Stimulated activated CD8-positive, alpha-beta memory T cell treated with anti-CD3 and anti-CD28 coated beads, Interleukin-4, amount 100 ng/mL, for 1 hour (primary cell): ENCODE measurements at places on chromosomes 11 and 22.

GRCh38 chr11:113673550-113674396, 32.3 kb downstream of the TMPRSS5 start:
- DNase-seq: no peak

DNA sequence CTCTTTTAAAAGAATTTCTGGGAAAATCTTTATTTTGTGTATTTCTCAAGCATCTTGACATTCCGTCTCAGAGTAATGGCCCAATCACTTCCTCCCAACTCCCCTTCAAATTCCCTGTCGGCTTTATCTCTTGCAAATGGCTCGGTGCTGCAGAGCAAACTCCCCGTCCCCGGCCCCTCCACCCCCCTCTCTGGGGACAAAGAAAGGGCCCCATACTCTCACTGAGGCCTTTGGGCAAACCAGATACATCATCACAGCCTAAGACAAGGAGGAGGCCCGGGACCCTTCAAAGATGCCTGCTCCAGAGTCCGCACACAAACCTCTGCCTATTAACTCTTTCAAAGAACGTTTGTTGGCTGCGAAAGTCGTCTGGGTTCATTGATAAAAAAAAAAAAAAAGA, 3.9 kb upstream of the SMIM38 start:
- no peak for DNase-seq

DNA sequence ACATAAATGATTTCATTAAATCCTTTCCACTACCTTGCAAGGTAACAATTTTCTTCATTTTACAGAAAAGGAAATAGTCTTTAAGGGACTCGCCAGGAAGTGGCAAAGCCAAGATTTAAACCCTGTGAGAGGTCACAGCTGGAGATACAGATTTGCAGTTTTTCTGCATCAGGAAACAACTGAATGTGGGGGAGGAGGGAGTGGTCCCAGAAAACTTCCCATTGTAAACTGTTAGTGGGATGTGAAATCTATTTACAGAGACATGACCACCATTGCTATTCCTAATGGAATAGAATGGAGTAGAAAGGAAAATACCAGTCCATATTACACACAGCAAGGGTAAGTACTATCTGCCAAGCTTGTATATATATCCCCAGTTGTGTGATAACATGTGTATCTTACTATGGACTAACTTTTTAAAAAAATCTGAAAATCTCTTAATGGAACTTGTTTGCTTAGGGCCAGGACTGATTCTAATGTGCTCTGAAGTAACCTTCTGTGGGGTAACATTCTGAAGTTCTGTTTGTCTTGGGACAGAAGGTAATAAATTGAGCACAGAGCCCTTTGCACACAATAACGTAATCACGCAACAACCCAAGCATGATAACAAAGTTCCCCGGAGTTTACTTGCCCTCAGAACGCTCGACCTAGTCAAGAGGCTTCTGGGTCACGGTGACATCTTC, 10.9 kb upstream of the TSKU start:
- DNase-seq: no peak

DNA sequence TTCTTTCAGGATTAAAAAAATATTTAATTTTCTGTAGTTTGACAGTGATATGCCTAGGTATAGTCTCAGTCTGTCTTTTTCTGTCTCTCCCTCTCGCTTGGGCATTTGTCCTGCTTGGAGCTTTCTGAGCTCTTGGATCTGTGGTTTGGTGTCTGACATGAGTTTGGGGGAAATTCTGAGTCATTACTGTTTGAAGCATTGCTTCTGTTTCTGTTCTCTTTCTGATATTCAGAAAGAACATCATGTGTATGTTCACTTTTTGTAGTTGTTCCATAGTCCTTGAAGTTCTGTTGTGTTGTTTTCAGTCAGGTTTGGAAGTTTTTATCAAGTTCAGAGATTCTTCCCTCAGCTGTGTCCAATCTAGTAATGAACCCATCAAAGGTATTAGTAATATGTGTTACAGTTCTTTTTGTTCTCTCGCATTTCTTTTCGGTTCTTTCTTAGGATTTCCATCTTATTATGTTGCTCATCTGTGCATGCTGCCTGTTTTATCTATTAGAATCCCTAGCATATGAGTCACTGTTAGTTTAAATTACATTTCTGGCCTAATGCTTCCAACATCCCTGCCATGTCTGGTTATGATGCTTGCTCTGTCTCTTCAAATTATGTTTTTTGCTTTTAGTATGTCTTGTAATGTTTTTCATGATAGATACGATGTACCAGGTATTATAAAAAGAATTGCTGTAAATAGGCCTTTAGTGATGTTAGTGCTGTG, 48.4 kb downstream of the DDX10 start:
- no peak for DNase-seq

DNA sequence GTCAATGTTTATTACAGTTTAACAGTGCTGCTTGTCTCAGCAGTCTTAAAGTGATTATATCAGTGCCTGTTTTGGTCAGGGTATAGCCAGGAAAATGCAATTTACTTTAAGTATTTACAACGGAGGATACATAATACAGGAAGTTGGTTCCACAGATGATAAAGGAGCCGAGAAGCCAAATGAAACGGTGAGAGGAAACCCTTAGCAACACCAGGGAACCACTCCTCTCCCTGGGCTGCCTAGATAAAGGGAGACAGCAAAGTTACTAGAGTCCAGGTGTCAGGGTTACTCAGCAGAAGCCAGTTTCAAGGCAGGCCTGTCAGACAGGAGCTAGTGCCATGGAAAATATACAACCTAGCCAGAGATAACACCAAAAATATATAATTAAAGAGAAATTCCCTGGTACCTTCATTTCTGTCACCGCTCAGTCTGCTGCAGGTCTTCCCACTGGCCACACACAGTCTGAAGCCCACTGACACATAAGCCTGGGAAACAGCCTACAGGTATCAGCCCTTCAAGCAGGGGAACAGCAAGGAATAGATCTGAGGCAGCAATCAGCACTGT, 55.5 kb downstream of the FAM76B start:
- no peak for DNase-seq

DNA sequence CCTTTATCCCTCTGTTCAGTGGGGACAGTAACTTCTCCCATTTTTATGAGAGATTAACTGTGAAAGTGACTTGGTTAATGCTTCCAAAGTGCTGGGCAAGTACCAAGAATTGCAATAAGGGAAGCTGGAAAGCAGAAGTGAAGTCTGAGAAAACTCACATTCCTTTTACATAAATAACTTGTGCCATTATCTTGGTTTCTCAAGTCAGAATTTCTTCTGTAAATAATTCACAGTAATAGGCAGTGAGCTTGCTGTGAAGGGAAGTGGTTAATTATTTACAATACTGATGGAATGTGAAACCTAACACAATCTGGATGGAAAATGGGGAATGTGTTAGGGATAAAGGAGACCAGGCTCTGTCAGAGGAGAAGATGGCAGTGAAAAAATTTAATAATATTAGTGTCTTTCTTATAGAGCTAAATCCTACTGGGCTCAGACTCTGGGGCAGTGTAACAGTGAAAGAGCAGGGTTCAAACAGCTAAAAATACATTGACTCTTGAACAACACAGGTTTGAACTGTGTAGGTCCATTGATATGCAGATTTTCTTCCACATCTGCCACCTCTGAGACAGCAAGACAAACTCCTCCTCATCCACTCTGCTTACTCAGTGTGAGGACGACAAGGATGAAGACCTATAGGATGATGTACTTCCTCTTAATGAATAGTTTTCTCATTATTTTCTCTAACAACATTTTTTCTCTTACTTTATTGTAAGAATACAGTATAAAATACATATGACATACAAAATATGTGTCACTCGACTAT, 251.5 kb upstream of the ISX start:
- no peak for DNase-seq

DNA sequence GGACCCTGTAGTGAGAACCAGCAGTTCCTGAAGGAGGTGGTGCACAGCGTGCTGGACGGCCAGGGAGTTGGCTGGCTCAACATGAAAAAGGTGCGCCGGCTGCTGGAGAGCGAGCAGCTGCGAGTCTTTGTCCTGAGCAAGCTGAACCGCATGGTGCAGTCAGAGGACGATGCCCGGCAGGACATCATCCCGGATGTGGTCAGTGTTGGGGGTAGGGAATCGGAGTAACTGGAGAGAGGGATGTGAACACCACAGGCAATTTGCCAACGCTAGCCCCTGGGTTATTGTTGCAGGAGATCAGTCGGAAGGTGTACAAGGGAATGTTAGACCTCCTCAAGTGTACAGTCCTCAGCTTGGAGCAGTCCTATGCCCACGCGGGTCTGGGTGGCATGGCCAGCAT, 19.9 kb downstream of the MADD start:
- no peak for DNase-seq

DNA sequence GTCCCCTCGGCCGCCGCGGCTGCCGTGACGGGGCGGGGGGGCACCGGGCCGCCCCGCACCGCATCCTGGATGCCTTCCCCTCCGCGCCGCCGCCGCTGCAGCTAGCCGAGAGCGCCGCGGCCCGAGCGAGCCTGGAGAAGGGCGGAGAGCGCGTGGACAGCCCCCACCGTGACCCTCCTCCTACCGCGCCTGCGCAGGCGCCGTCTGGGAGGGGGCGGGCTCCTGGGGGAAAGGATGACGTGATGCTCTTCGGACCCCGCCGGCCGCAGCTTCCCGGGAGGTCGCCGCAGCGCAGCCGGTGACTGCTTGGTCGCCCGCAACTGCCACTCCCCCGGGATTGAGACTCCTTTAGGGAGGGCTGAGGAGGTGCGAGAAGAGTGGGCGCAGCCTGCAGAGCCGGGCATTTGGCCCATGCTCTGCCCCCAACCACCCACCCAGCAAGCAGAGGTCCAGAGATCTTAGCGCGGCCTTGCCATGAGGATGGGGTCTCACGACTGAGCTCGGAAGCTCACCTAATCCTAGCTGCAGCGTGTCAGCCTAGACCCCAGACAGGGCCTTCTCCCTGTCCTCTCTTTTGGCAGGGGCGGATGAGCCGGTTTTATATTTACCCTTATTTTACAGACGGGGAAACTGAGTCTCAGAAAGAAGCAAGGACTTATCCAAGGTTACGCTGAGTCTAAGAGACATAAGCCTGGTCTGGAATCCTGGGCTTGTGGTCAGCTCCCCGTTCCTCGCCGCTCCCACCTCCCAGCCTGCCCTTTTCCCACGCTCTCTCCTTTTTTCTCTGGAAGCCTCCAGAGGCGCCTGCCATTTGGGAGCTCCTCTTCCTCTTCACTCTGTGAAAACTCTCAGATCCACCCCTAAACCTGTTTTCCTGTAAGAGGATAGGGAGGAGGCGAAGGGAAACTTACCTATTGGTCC, at the start of gene DENND5A:
TSS of gene DENND5A (minus strand) at position 140 of the 921 bp plus-strand sequence. CDS start 281 bp downstream, outside the sequence.
- no peak for DNase-seq

DNA sequence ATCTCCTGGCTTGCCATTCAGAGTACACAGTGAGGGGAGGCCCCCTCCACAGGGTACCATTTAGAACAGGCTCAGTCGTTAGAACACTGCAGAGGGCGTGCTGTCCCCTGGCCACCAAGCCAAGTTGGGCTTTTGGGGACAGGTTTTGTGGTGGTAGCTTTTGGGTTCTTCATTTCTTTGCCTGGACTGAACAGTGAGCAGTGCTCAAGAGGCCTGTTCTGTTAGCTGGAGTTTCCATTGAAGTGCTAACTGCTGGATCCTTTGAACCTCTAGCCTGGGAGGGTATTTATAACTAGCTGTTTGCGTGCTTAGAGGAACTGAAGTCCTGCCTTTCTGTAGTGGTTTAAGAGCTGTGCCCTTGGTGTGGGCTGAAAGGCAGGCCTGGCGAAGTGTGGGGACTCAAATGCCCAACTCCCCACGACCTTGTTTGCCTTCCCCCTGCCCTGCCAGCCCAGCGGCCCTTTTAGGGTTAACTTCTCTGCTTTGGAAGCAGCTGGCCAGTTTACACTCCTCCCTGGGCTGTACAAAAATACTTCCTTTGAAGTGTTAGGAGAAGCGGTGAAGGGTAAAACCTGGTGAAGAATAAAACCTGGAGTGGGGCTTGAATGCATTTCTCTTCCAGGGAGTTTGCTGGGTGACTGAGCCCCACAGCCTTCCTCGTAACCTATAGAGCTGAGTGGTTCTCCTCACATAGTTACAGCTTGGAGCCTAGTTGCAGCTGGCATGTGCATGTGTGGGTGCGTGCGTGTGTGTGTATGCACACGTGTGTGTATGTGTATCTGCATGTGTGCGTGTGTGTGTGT, 34.6 kb downstream of the ZNRF3 start:
- no peak for DNase-seq

DNA sequence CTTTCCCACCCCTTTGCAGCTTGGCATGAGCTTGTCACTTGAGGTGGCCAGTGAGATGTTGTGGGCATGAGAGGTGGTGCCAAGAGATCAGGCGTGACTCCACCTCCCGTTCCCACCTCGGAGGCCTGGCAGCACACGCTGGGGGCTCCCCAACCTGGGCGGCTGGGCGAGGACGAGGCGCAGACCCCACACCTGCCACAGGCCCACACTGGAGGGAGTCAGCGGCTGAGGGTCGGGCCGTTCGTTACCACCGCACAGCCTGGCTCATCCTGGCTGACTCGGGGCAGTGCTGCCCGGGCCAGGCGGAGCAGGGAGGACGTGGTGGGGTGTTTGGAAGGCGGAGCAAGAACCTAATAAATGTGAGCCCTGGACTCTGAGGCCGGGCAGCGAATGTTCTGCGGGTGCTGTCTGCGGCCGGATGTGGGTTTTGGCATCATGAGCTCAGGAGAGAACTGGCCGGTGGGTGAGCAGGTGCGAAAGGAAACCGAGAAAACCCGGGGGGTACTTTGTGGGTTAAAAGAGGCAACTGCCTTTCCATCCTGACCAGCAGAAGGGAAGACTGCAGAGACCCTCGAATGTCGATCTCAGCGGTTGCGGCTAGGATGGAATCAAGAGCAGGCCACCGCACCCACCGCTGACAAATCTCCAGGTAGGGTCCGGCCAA, 10.2 kb upstream of the IFITM3 start:
- DNase-seq: no peak

DNA sequence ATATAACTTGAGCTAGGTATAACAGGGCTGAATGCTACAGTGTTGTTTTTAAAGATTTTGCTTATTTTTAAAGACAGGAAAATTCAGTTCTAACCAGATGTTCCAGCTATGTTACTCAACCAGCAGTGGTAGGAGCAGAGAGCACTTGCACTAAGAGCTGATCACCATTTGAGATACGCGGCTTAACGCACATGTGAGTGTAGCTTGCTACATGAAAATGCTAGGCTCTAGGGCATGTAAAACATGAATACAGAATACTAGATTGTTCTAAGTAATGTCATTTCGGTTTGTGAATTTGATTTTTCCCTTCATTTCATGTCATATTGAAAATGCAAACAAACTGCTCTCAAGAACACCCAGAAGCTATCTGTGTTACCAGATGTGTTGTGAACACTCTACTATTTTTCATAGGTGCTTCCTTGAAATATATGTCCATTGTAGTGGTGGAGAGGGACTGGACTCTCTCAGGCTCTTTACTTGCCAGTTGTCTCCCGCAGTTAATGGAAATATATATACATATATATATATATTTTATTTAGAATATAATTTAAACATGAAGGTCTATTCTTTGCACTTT, 10.8 kb upstream of the TECTA start:
- DNase-seq: no peak

DNA sequence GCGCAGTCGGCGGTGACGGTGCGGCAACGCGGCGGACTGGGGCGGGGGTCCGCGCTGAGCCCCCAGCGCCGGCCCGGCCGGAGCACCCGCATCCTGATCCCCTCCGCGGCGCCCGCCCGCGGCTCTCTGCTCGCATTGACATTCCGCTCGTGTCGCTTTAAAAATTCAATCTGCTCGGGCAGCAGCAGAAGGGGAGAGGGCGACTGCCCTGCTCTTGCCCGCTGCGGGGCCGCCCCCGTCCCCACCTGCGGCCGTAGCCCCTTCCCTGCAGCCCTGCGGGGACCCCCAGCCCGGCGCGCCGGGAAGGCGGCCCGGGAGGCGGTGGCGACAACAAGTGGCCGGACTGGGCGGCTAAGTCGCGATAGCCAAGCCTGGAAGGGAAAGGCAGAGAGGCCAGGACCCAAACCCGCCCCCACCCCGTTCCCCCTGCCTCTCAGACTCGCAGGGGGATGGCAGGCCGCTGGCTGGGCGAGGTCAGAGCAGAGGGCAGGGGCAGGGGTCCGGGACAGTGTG, 1.1 kb downstream of the CABP7 start:
- DNase-seq: no peak

GRCh38 chr11:118443590-118444218, 7.4 kb downstream of the KMT2A start:
- no peak for DNase-seq
